ENCODE measurements at places on chromosomes 16 and 17.

DNA sequence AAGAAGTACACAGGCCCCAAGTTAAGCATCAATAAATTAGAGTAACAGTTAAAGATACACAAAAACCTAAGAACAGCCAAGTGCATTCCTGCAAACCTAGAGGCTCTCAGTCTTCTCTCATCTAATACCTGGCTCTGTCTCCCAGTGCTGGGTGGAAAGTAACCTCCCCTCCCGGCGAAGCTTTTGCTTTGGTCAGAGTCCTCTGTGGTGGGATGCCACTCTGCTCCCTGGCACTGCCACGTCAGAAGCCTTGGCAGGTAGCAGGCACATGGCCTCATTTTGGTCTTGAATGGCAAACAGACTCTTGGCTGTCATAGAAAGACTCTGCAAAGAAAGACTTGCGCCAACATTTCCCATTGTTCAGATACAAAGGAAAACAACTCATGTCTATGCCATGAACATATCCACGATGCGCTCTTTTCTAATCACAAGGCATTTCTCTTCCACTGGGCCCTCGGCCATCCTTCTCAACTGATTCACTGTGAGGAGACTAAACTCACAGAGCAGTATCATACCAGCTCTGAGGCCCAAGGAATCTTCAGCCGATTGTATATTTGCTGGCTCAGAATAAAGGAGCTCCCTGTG is 21.2 kb downstream of the MTHFSD start:
- no peak for DNase-seq

DNA sequence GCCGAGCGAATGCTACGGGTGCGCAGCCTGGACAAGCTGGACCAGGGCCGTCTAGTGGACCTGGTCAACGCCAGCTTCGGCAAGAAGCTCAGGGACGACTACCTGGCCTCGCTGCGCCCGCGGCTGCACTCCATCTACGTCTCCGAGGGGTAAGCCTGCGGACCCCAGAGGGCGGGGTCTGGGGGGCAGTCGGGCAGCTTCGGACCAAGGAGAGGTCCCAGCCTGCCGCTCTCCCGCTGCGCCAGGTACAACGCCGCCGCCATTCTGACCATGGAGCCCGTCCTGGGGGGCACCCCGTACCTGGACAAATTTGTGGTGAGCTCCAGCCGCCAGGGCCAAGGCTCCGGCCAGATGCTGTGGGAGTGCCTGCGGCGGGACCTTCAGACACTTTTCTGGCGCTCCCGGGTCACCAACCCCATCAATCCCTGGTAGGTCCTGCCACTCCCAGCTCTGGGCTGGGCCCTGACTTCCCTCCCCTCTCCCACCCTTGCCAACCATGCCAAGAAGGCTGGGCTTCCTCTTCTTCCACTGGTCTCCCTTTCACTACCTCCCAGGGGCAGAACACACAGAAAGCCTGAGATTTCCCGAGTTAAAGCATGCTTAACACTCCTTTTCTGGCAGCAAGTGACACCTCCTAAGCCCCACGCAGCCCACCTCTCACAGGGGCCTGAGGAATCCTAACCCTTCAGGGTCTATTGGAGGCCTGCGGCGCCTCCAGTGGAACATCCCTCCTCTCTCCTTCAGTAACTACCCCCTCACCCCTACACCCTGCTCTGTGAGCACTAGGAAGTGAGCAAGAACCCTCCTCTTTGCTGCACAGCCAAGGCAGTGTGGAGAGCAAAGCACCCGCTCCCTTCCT is 3.2 kb downstream of the NAGS start:
- DNase-seq, result no peak

GRCh38 chr17:42979511-42980273 is at the start of gene PTGES3L:
TSS of gene PTGES3L (minus strand) at chr17:42980080. CDS start at chr17:42980053, 27 bp downstream.
- no peak for DNase-seq

- DNase-seq, result no peak
Observed at GRCh38 chr17:20120836-20121235, 111.7 kb downstream of the SPECC1 start.

GRCh38 chr17:73552300-73553048 is 91.8 kb downstream of the SDK2 start:
- no peak for DNase-seq

- no peak for DNase-seq
Observed at GRCh38 chr16:84450176-84450865, 54.1 kb downstream of the MEAK7 start.

- DNase-seq, result no peak
Observed at GRCh38 chr16:4178468-4179010, 62.3 kb upstream of the ADCY9 start.

GRCh38 chr17:59840329-59841090 is 52.2 kb downstream of the TUBD1 start:
- DNase-seq, result no peak

- DNase-seq, result no peak
Observed at GRCh38 chr17:72175787-72176515, 55.1 kb downstream of the SOX9 start.

GRCh38 chr17:57313097-57313835 is 56.9 kb downstream of the MSI2 start:
- DNase-seq, result no peak

- no peak for DNase-seq
Observed at GRCh38 chr17:47621293-47622179, 28.2 kb upstream of the KPNB1 start.

GRCh38 chr17:77428020-77428748 is 287.4 kb downstream of the SEC14L1 start:
- DNase-seq, result no peak

DNA sequence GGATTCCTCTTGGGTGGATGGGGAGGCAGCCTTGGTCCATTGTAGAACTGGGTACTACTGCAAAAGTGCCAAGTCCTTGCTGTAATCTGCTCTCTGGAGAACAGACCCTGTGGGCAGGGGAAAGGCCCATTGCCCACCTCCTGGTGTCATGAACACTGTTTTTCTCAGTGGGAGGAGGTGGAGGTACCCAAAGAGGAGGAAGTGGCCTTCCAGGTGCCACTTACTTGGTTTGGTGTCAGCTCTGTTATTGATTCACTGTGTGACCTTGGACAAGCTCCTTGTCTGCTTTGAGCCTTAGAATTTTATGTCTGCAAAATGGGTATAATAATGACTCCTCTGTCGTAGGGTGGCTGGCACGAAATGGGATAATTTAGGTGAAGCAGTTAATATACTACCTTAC is 55.8 kb downstream of the PLCG2 start:
- DNase-seq, result no peak

GRCh38 chr16:10885246-10885645 is 8.2 kb downstream of the CIITA start:
- no peak for DNase-seq

DNA sequence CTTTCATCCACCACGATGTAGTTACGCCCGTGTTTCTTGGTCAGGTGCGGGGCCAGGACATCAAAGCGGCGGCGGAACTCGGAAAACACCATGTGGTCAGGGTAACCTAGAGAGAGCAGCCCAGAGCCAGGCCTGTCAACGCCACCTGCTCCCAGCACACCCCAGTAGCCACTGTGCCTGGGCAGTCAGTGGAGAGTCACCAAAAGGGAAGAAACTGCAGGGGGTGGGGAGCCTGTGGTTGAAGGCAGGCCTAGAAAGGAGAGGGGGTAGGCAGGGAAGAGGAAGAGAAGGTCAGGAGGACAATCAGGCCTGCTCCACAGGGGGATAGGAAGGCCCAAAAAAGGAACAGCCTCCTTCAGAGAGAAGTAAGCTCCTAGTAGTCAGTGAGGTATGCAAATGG is 64.1 kb downstream of the PIPOX start:
- DNase-seq, result no peak

GRCh38 chr17:18277076-18277475 is 16.6 kb downstream of the MIEF2 start:
- no peak for DNase-seq

DNA sequence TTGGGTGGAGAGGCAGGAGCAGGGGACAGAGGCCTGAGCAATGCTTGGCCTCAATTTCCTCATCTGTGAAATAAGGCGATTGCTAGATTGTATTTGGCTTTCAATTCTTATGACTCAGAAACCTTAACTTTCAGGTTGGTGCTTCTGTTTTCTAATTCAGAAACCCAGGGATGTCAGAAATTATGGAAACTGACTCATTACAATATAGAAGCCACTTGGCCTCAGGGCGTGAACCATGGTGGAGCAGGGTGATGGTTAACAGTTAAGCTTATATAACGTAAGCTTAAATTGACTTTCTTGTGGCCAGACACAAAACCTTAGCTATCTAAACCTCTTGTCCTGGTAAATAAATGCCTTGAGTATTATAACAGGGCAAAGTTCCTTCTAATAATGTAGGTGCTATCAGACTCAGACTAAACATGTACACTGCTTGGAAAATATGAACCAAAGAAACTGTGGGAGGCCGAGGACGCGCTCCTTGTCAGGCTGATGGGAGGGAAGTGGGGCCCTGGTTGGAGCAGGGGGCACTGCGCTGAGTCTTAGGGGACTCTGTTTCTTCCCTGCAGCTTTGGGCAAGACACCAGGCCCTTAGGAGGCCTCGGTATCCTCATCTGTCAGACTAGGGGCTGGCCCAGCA is 17.1 kb upstream of the SREBF1 start:
- DNase-seq, result no peak

- DNase-seq, result no peak
Observed at GRCh38 chr17:61447358-61447757, 4.9 kb upstream of the TBX4 start.

- no peak for DNase-seq
Observed at GRCh38 chr16:67872131-67872630, 671 bp upstream of the EDC4 start.

GRCh38 chr16:68898026-68898425 is 54.7 kb downstream of the TANGO6 start:
- no peak for DNase-seq

- DNase-seq, result no peak
Observed at GRCh38 chr17:15409721-15410250, 57.6 kb downstream of the CDRT4 start.

DNA sequence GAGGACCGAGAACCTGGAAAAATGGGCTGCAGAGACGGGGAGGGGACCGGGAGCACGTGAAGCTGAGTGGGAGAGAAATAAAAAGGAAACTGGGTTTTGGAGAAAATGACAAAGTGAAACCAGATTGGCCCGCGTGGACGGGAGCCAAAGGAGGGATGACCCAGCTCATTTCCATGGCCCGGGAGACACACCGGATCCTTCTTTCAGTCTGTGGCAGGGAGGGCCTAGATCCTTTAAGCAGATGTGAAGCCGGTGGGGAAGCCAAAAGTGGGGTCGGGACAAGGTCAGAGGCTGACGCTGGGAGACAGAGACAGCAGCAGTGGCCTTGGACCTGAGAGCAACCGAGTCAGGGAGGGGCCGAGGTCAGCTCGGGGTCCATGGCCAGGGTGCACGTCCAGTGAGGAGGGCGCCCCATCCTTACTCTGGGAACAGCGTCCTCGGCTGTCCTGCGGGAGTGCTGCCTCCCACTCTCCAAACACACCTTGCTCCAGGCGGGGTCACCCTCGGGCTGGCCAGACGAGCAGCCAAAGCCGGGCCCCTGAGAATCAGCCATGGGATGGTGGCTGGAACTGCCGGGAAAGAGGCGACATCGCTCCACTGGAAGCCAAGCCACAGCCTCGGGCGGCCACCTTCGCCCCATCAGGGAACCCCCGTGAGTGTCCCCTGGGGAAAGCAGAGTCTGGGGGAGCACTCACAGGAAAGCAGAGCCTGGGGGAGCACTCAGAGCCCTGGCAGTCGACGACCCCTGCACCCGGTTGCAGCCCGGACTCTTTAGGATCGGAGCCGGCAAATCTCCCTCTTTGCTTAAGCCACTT is 17.3 kb downstream of the CA5A start:
- no peak for DNase-seq

DNA sequence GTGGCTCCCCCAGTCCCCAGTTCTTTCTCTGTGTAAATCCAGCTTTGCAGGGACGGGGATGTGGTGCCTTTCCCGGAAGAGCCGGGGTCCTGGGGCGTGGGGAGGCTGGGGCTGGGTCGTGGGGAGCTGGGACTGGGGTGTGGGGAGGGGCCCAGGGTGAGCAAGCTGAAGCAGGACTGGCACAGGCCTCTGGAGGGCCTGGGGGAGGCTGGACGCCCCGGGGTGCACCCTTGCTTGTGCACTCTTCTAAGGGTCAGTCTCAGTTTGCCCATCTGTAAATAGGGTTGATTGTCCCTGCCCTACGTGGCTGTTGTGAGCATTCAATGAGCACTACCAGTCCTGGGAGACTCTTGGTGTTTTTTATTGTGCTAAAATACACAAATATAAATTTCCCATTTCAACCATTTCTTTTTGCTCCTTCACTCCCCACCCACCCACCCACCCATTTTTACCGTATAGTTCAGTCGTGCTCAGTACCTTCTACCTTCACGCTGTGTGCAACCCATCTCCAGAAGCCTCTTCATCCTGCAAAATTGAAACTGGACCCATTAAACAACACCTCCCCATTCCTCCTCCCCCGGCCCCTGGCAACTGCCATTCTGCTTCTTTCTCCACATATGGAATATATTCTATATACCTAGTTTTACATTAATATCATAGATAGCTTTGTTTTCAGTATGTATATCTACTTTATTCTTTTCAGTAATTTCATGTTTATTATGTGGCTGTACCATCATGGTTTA is 7.8 kb upstream of the TBC1D3B start:
- no peak for DNase-seq

DNA sequence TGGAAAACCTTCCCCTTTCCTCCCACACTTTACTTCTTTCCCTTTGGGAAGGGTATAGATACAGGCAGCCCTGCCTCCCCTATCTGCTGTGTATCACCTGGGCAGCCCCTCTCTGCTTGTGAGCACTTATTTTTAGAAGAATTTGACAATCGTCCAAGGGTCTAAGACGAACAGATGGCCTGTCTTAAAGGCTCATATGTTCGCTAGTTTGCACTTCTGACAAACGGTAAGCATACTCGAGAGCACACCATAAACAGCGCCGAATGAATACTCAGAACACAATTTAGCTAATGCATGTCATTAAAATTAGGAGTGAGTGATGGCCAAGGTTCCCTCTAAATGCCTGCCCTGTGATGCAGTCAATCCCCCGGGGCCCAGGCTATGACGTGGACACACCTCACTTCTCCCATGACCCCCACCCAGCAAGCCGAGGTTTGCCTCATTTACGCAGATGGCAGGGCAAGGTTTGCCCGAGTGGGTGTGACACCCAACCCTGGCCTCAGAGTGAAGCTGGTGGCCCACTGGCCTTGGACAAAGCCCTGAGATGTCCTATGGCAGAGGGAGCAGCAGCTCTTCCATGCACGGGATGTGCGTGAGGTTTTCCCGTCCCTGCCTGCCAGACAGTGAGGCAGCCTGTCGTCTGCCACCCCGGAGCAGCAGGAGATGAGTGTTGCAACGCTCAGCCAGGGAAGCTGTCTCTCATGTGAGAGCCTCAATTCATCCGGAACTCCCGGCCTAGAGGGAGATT is 125.2 kb downstream of the C16orf78 start:
- DNase-seq, result no peak
